ENCODE measurements at places on chromosomes 13 and 19.

- DNase-seq = no peak
Observed at GRCh38 chr13:43293986-43294385, 270.6 kb downstream of the DNAJC15 start.

DNA sequence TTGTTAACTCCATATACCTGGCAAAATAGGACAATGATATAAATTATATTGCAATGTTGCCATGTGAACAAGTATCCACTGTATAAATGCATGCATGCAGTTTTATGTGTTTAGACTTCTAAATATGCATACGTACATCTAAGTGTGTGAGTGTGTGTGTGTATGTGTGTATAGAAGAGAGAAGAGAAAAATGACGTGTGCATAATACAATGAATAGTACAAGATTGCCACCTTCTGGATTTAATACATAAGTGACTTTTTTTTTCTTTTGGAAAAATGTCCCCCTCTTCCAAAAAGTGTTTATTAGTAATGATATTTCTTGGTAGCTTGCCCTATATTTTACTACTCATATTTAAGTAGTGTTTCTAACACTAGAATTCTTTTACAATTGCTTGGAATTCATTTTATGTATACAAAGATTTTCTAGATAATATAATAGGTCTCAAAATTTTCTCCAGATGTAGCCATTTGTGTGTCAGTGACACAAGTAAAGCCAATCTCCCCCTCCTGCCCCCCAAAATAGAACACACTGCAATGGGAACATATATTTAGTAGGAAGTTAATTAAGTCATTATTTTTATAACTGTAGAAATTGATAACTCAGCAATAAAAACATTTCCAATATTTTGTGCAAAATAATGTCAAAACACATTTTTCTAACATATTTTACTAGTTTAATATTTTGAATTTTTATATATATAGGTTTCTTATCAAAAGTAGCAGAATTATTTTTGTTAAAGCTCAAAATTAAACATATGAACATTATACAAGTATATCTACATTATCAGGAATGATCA lies 783.3 kb upstream of the ATXN8OS start:
- DNase-seq = no peak

DNA sequence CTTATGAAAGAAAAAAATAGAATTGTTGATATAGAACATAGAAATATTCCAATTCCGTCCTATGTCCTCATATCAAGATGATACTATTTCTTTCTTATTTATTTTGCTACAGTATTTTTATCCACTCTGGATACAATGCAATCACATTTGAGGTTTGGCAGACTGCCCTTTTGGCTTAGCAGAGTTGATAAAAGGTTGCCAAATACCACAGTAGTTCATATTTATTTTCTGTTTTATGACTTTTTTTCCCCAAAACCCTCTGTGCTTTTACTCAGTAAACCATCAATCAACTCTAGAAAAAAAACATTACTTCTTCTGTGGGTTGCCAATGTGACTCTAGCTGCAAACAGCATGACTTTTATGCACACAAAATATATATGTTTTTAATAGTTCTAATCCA lies 424.5 kb downstream of the PCDH9 start:
- DNase-seq = no peak

DNA sequence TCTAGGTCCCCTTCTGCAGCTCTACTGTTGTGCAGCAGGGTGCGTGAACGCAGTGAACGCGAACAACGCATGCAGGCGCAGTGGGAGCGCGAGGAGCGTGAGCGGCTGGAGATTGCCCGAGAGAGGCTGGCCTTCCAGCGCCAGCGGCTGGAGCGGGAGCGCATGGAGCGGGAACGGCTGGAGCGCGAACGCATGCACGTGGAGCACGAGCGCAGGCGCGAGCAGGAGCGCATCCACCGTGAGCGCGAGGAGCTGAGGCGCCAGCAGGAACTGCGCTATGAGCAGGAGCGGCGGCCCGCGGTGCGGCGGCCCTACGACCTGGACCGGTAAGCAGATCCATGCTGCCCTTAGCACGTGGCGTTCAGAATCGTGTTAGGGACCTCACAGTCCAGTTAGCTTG lies 18.8 kb downstream of the MICOS13 start:
- DNase-seq = no peak

- no peak for DNase-seq
Observed at GRCh38 chr19:18650021-18650390, 13.2 kb downstream of the KLHL26 start.

DNA sequence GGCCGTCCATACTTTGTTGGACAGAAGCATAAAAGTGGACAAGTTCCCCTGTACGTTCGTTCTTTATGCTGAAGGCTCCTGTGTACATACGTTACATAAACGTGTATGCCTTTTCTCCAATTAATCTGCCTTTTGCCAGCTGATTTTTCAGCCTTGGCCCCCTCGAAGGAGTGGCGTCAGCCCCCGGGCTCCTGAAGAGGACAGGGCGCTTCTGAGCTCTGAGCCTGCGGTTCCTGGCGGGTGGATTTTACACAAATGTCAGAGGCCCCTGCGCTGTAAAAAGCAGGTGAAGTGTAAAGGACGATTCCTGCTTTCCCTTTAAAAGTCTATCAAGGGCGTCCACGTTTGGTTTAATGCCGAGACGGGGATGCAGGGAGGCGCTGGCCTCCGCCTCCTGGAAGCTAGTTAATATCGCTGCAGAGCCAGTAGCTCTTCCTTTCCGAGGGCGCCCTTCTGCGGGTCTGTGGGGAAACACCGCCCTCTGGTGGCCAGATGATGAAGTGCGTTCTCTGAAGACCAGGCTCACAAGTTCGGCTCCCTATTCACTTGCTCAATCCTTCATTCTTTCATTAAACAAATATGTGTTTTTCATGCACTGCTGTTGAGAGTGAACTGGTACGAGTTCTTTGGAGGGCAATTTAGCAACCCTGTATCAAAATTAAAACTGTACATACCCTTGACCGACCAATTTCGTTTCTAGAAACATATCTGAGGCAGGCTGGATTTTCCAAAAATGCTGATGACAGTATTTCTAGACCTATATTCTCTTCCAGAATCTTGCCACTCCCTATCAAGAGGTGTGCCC lies 62.0 kb downstream of the GPR12 start:
- peak; percentile 90 for DNase-seq

DNA sequence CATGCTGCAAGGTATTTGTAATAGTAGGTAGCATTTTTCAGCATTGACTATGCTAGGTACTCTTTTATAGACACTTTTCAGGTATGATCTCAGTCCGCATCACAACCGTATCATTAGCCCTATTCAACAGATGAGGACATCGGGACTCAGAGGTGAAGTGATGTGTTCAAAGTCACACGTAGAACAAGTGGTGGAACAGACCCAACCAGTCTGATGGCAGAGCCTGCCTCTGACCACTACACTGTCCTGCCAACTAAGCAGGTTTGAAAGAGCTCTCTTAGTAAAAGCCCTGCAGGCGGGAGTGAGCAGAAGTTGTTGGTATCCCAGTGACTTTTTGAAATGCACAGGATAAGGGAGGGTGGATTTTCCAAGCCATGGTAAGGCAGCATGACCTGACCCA lies 20.2 kb downstream of the PAF1 start:
- DNase-seq = no peak

DNA sequence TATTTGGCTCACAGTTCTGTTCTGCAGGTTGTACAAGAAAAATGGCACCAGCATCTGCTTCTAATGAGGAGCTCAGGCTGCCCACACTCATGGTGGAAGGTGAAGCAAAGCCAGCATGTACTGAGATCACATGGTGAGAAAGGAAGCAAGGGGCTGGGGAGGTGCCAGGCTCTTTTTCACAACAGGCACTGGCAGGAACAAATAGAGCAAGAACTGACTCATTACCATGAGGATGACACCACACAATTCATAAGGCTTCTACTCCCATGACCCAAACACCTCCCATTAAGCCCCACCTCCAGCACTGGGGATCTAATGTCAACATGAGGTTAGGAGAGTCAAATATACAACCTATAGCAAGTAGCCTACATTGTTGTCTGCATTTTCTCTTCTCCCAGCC lies 522.6 kb downstream of the RFC3 start:
- no peak for DNase-seq

GRCh38 chr13:26820871-26821270 lies 60.3 kb upstream of the GPR12 start:
- no peak for DNase-seq

DNA sequence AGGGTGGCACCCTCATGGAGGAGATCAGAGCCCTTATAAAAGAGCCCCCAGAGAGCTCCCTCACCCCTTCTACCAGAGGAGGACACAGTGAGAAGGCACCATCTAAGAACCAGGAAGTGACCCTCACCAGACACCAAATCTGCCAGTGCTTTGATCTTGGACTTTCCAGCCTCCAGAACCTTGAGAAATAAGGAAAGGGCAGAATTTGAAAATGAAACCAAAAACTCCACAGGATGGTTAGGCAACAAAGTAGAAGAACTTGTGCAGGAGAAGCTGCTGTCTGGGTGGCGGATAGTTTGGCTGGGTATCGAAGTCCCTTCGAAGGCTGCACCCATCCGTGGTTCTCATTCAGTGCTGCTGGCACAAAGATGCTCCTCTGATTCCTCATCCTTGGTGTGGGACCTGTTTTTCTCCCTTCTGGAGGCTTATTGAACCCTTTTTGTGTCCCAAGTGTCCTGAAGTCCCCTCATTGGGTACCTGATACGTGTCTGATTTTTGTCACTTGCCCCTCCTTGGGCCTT lies 130.8 kb downstream of the KDM4B start:
- DNase-seq = no peak

DNA sequence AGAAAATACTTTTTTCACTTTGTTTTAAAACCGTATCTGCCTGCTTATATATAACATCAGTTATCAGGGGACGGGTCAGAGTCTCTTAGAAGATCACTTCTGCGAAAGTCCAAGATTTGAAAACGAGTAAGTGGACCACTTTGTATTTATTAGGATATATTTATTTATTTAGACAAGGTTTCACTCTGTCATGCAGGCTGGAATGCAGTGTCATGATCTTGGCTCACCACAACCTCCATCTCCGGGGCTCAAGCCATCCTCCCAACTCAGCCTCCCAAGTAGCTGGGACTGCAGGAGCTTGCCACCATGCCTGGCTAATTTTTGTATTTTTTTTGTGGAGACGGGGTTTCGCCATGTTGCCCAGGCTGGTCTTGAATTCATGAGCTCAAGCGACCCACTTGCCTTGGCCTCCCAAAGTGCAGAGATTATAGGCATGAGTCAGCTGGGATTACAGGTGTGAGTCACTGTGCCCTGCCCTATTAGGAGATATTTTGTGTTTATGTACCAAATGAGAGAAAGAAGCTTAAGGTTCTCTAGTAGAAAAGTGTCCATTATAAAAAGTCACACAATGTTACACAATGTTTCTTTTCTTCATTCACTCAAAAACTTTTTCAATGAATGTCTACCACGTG lies 39.5 kb downstream of the RASL11A start:
- DNase-seq = no peak

- no peak for DNase-seq
Observed at GRCh38 chr19:18506101-18506930, 15.6 kb downstream of the ELL start.

DNA sequence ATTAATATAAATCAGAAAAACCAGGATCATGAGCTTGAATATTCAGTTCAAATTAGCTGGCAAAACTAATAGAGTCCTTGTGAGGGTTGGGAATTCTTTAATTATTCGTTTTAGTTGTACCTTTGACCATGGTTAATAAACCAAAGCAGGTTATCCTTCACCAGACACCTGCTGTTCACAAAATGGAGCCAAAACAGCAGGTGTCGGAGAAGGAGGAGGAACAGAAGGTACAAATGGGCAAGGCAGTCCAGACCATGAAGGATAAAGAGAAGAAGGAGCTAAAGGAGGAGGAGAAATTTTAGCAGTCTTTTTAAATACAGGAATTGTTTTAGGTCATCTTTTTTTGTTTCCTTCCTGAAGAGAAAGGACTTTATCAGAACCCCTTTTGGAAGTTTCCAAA lies 106.1 kb downstream of the NHLRC3 start:
- no peak for DNase-seq

GRCh38 chr13:26568132-26568815 lies 10.8 kb downstream of the WASF3 start:
- no peak for DNase-seq

GRCh38 chr13:42834946-42835345 lies 53.6 kb downstream of the FAM216B start:
- DNase-seq = no peak

GRCh38 chr19:407511-408440 lies 1.2 kb downstream of the C2CD4C start:
- no peak for DNase-seq

Measured in head of caudate nucleus (tissue), 42 donors.